T-helper 22 cell (primary cell): ENCODE measurements at places on chromosomes 2 and 18.

- no peak for DNase-seq
Measured at GRCh38 chr18:36108196-36108595, 20.9 kb downstream of the SLC39A6 start.

DNA sequence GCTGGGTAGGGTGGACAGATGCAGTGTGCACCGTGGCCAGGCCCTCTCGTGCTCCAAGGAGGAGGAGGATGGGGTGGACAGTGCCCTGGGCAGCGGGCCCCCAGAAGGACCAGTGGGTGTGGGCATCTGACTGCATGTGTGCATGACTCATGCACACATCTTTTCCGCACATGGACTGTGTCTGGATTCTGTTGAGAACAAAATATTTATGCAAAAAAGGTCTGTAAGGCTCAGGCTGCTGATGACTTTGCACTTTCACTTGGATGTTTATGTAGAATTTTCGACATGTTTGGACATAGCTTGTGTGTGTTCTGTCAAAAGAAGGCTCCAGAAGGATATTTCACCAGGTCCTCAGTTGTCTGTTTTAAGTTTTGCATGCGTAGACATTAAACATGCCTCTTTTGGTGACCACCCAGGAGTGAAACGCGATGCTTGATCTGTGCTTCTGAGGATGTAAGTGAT is 45.6 kb downstream of the MTCL1 start:
- no peak for DNase-seq

GRCh38 chr2:20759487-20759886 is 63.4 kb downstream of the LDAH start:
- DNase-seq = no peak

- no peak for DNase-seq
Measured at GRCh38 chr2:110768591-110768990, 36.2 kb downstream of the ACOXL start.

GRCh38 chr2:240797500-240797895 is 22.5 kb downstream of the KIF1A start:
- DNase-seq = no peak

- no peak for DNase-seq
Measured at GRCh38 chr18:27778925-27779324, 398.0 kb downstream of the CDH2 start.

DNA sequence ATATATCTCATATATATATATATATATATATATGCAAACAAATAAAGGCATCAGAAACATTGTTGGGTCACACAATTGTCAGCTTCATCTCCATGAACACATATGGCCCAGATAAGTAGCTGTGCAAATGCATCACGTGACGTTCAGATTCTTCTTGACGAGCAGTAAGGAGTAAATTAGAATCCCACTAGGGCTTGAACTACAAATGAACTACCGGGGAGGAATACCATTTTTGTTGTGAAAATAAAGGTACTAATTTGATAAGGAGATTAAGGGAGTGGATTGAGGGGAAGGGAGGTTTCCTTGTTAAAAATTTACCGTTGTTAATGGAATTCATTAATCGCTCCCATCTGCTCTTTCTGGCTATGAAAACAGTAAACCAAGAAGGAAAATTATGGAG is 186.5 kb upstream of the COPS8 start:
- no peak for DNase-seq

DNA sequence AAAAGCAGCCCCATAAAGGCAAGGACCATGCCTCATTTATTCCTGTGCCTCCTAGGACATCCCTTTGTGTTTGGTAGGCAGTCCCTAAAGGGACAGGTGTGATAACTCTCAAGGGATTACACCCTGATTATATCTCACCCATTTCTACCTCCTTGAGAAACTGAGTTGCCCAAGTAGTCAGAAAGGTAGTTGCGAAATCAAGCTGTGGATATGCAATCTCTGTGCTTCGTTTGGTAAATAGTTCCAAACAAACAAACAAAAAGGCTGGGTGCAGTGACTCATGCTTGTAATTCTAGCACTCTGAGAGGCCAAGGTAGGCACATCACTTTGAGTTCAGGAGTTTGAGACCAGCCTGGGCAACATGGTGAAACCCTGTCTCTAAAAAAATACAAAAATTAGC is 100.2 kb upstream of the ARL5A start:
- DNase-seq = no peak

GRCh38 chr2:3267869-3268704 is 109.5 kb downstream of the EIPR1 start:
- DNase-seq = no peak

DNA sequence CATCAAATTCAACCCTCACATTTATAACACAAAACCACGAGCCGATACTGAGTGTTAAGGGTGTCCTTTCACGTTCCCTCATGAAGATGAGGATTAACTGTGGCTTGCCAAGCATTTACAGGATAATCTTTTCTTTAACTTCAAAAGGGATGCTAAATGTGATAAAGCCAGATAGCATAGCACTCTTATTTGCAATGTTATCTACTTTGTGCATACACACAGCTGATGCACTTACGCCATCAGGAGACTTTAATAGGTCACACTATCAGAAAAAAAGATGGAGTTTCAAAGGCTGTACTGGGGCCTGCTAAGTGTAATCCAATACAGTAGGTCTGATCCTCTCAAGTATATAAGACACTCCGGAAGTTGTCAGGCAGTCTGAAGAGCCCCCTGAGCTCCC is 572.7 kb downstream of the PIK3C3 start:
- DNase-seq = no peak
